Fibroblast of lung (primary cell): ENCODE measurements at places on chromosomes 1 and 21. TPM values are rescaled to one million over a fixed set of nuclear protein-coding genes. Genes with fewer than 3 reads are reported as not detected.
A peak's percentile ranks its signal among the peaks of the same experiment; 100 is the strongest.

DNA sequence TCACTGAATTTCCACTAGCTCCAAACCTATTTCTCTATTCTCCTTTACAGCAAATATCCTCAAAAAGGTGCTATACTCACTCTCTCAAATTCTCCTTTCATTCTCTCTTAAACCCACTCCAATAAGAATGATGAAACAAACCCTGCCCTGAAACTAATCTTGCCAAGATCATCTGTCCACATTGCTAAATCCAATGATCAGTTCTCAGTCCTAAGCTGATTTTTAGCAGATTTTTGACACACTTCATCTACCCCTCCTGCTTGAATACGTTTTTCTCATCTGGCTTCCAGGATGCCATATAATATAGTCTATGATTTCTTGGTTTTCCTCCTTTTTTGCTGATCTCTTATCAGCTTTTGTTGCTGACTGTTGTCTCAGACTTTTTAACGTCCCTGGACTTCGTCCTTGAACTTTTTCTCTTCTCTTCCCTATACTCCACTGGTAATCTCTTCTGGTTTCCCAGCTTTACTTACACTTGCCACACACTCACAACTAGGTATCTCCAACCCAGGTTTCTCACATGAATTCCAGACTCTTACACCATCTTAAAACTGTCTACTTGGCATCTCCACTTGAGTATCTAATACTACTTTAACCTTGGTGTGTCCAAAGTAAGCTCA lies 35.3 kb downstream of the RERE start:
- no peaks in the 10 kb centered on the region for H3K4me1 ChIP-seq
- no peaks in the 10 kb centered on the region for H3K36me3 ChIP-seq
- no peak overlapping the region for H3K27ac ChIP-seq
- H3K27me3 ChIP-seq, result no peaks in the 10 kb centered on the region

DNA sequence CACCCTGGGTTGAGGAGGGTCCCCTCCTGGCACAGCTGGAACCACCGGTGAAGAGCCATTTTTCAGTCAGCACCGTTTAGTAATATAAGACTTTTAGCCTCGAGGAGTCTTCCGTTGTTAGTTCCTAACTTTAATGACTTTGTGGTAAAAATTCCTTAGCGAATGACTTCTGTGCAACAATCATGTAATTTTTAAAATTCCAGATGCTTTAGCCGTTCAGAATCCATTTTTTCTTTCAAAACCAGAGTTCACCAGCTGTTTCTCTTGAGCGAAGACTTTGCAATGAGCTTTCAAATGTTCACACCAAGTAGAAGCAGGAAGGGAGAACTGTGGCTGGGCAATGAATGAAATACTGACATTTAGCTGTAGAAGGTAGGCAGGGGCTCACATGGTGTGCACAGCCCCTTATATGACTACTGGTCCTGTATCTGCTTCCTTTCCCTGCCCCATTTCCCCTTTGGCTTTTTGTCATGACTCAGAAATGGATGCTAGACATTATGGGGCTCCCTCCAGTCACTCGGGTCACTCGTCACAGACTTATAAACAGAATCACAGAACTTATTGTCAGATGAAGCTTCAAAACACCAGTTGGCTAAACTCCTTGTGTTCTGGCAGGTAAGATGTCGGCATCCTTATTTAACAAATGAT lies 4.1 kb downstream of the DISC1 start:
- DNase-seq, result peak; percentile 65
- no peak overlapping the region for H3K4me3 ChIP-seq
- H3K27ac ChIP-seq, result no peak overlapping the region
- H3K27me3 ChIP-seq, result no peaks in the 10 kb centered on the region

- H3K4me1 ChIP-seq, result peaks cover 3% of the 10 kb centered on the region
- H3K36me3 ChIP-seq, result no peaks in the 10 kb centered on the region
- H3K27me3 ChIP-seq, result peaks cover 17% of the 10 kb centered on the region
- DNase-seq, result peak; percentile 9
- no peak overlapping the region for H3K27ac ChIP-seq
Observed at GRCh38 chr1:107964336-107965109, 457 bp downstream of the VAV3 start.

The OR2L8 gene
- total RNA-seq, result 0.17 TPM in 1 of 2 replicates, not detected in the other

GRCh38 chr1:72567521-72567920 lies 285.2 kb upstream of the NEGR1 start:
- no peaks in the 10 kb centered on the region for H3K4me1 ChIP-seq
- no peak overlapping the region for H3K27ac ChIP-seq
- peak; percentile 6 for DNase-seq
- no peaks in the 10 kb centered on the region for H3K36me3 ChIP-seq
- H3K27me3 ChIP-seq, result no peaks in the 10 kb centered on the region
- no peak overlapping the region for H3K4me3 ChIP-seq

DNA sequence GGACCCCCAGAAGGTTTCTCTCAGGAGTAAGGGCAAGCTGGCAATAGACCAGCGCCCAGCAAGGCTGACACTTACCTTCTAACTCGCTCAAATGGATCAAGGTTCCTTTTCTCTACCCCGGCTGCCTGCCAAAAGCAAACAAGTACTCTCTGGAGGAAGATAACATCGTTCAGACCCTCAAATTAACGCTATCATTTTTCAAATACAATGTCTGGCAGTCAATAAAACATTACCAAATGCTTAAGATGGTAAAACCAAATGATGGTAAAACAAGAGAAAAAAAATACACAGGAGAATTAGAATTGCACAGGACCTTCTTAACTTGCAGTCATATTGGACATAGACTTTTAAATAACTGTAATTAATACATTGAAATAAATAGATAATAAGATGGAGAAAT lies 148.1 kb downstream of the SPATA46 start:
- no peak overlapping the region for H3K27ac ChIP-seq
- DNase-seq, result no peak
- H3K4me3 ChIP-seq, result no peak overlapping the region
- no peaks in the 10 kb centered on the region for H3K36me3 ChIP-seq
- H3K27me3 ChIP-seq, result peaks cover 3% of the 10 kb centered on the region
